ENCODE measurements at places on chromosomes 5 and 9.

GRCh38 chr5:167812871-167813270 is 478.6 kb upstream of the WWC1 start:
- no peak for DNase-seq

DNA sequence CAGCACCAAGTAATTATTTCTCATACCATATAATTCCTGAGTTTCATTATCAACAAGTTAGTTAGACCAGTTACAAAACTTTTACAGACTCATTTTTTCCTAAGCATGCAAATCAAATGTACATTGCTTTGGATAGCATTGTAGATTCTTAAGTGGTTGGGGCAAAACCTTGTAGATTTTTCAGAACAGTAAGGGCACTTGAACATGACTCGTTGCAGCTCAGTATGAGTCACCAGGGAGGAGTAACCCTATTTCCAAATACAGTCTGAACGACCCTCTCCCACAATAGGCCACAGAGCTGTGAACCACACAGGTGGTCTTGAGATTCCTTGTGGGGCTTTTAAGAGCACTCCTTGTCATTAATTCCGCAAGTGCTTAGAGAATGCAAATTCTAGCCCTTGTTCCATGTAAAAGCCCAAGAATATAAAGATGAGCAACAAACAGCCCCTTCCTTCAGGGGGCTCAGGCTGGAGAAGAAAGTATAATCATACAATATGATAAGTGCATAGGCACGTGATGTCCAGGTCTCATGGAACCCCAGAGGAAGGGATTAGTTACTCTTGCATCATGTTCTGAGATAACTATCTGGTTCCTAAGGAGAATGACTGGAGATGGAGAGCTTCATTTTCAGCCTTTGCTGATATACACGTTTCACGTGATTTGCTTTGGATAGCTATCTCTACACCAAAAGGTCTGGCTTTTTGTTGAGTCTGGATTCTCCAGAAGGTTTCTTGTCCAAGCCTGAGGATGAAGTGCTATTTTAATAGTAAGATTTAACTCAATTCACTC is 295.7 kb downstream of the KCNN2 start:
- no peak for DNase-seq

GRCh38 chr9:131631306-131631705 is 86.0 kb downstream of the PRRT1B start:
- no peak for DNase-seq

- DNase-seq: no peak
Measured at GRCh38 chr9:74609671-74610405, 112.7 kb downstream of the RORB start.

GRCh38 chr5:94240993-94241651 is 377.3 kb downstream of the KIAA0825 start:
- no peak for DNase-seq

DNA sequence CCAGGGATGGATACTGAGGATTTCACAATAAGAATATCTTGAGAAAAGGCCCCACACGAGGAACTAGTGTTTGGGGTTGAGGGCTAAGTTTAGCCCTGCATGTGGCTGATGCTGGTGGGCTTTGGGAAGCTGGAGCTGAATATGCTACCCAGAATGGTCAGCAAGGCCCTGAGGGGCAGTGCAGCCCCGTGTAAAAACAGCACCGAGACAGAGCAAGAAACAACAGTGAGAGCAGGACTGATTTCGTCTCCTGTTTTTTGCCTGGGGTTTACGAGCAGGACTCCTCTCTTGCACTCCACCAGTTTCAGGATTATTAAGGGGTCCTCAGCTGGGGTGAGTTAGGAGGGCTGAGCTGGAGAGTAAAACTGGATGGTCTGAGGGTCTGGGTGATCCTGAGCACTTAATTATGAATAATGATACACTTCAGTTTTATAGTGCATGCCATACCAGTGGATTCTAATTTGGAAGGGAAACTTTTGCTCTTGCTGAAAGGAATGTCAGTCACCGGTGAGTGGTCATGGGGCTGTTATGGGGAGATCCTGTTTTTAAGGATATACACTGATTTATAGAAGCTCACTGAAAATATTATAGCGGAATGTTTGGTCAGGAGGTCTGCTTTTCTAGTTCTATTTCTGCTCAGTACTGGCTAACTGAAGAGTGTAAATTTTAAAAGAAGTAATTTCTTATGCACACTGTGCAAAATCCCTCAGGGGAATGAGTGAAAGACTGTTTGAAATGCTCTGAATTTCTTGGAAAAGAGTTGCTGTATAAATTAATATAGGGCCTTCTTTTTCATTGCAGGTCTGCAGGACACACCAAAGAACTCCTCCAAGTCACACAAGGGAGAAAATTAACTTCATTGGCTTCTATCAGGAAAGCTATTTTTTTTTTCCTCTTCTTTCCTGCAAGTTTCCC is 42.7 kb upstream of the NFIB start:
- DNase-seq: no peak

DNA sequence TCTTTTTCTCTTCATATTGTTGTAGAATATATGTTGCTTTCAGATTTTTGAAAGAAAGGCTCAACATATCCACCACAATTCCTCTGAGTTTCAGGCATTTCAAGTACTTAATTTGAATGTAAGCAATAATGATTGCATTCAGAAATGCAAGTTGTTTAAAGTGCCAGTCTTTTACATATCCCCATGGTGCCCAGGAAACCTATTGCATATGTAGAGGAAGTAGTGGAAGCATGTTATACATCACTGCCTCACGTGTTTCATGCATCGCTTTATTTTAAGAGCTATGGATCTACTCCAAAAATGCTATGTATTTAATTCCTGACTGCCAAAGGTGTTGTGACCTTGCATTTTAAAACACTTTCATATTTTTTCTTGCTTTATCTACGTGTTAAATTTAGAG is 28.1 kb downstream of the CPEB4 start:
- no peak for DNase-seq

DNA sequence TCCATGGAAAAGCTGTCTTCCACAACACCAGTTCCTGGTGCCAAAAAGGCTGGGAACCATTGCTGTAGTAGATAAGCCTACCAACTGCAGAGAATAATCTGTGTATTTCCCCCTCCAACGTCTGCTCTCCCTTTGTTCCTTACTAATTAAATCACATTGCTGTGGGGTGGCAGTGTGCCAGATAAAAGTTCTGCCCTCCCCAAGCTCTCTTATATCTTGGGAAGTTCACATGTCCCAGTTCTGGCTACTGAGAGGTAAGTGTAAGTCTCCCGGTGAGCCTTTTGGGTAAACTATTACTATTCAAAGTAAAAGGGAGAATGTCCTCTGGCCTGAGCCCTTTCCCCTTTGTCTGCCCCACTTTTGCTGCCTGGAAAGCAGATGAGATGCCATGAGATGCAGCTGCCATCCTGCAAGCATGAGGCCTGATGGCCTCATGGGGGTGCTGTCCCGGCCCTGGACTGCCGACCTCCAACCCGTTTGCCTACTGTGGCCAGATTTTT is 14.7 kb downstream of the ENC1 start:
- no peak for DNase-seq
